NCI-H1092 (cell line): ENCODE measurements at places on chromosomes 2 and 18.

GRCh38 chr18:54187372-54187771, 37.1 kb downstream of the MBD2 start:
- DNase-seq, result no peak

DNA sequence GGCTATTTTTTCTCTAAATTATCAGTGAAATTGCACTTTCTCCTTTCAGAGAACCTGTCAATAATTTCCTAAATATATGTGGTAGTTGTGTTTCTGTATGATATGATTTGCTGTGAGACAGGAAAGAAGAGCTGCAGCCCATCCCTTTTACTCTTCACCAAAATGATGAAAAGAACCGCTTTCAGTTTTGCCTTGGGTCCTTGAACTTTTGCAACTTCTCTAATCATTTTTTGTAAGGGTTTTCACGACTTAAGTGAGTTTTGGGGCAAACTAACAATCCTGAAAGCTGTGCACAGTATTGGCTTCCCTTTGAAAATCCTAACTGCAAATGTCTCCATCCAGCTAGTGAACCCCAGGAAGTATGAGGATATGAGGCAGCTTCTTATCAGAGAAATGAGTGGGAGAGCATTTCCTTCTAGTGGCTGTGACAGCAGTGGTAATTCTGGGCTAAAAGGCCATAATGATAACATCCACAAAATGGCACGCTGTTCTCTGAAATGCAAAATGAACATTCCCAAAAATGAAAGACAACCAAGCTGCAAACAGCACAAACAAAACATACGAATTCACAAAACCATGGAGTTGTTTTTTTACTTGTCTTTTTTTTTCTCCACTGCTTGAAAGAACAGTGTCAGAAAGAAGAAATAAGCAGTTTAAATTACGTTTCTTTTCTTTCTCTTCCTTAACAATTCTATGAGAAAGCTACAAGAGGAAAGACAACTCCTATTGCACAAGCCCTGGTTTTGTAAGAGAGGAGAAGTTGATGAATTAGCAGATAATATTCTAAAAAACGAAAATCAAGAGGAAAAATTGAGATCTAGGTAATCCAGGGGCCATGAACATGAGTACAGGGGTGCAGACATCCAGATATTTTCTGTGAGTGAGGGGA, 1291.6 kb upstream of the ZEB2 start:
- no peak for DNase-seq

DNA sequence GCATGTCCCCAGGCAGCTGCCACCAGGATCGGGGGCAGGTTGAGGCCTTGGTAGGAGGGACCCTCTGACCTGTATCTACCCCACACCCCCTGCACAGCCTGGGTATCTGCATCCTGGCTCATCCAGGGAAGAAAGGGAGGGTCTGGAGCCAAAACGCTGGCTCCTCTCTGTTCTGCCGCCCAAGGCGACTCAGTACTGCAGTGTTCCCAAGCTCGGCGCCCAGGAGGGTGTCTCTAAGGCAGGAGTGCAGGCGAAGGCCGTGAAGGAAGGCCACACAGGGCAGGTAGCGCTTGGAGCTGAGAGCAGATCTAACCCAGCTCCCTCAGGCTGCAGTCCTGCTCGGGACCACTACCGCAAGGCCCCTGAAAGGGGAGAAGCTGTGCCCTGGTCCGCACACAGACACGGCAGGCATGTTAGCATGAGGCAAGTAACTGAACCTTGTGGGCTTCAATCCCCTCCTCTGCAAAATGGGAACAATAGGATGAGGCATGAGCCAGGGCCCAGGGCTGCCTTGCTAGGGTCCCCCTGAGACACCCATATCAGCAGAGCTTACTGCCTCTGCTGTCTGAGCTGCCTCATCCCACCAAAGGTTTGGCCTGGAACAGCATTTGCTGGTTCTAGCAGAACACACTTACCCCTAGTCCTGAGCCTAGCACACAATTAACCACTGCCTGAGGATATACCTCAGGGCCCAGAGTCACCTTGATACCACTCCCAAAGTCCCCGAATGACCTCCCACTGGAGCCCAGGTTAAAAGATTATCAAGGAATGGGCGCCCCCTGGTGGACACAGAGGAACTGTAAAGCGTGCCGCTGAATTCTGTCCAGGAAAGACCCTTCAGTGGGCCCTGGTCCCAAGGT, 6.5 kb downstream of the PTMA start:
- peak; percentile 60 for DNase-seq

DNA sequence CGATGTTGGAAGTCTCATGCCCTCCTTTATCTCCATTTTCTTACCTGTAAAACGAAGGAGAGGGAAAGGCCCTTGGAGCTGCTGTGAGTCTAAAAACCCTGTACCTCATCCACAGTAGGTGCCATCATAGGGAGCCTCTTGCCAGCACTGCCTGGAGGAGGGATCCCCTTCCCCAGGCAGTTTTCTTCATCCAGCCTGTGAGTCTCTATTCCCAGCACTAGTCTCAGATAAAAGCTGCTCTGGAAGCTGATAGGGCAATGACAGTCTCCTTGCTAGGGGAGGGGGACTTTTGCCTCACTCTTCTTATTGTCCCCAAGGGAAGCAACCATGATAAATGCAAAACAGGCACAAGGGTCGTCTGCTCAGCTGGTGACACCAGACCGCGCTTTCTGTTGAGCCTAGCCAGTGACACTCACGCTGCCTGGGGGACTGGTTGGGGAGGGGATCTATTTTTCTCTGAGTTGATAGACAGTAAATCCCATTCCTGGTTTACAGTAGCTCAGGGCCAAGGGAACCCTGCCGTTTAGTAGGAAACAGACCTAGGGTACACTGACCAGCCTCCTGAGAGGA, 139.5 kb upstream of the NABP1 start:
- DNase-seq, result no peak

DNA sequence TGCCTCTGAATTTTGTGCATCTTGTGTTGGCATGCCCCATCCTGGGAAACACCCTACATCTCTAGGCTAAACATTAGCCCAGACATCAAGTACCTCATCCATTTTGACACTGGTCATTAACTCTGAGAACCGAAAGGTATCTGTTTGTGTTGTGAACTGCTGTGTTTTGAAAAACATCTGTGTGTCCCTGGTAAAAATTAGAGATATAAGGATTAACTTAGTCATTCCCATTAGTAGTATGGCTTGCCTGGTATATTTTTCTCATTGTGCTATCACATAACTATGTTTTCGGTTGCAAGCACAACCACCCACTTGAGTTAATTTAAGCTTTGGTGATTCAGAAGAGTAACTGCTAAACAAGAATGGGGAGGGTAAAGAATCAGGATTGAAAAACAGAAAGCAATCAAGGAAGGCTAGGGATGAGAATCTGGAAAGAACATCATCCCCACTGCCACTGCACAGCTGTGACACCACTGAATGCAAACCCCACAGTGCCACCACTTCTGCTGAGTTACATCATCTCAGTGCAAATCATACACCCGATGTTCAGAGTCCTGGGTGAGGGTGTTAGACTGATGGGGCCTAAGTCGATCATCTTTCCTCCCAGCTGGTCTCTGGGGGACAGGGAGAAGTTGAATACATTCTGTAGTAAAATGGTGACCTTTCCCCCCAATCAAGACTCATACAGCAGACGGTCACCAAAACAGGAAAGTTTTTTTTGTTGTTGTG, 234.0 kb downstream of the EPHA4 start:
- DNase-seq, result no peak

DNA sequence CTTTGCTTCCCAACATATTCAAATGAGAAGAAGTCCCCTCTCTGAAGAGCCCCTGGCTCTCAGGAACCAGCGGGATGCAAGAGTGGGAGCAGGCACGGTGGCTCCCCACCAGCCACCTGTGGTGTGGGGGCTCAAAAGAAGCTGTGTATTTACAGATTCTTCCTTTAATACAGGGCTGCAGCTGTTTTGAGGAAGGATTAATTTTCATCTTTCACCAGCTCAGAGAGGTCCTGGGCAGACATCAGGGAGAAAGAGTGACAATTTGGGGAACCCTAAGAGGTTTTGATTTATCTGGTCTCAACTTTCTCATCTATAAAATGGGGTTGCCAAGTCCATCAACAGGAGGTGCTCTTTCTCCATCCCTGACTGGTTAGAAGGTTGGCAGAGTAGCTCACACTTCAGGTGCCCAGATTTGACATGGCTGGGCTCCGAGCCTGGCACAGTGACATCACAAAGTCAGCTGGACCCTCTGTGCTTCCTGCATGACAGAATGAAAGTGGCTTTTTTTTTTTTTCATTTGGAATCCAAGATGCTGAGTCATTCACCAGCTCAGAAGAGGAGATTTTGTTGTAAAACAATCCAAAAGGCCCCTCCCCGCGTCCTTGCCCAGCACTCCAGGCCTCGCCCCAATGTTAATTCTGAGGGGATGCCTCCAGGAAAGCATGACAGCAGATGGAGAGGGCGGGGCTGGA, 15.5 kb upstream of the SIX2 start:
- no peak for DNase-seq

GRCh38 chr2:197208841-197209240, 101.7 kb downstream of the ANKRD44 start:
- no peak for DNase-seq

- no peak for DNase-seq
Observed at GRCh38 chr2:231720987-231721966, 13.0 kb downstream of the PTMA start.
